ENCODE measurements at places on chromosomes 5 and 9. TPM values are rescaled to one million over a fixed set of nuclear protein-coding genes. Genes with fewer than 3 reads are reported as not detected.

DNA sequence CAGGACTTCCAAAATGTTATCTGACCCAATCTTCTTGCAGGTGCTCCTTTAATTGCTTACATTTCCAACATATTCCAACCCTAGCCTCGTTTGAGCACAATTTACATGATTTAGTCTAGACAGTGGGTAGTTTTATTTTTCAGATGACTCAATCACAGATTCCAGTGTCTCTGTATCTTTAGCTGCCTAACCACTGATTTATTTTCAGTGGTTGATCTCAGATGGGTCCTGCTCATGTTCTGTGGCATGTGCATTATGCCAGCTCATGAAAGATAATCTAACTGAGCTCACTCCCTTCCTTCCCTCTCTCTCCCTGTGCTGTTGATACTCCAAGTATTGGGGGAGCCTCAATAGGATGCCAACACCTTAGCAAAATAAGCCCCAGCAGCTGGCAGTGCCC lies 106.1 kb upstream of the ICE1 start:
- DNase-seq = no peak

- no peak for DNase-seq
Measured at GRCh38 chr9:137042751-137043727, 2.9 kb downstream of the NPDC1 start.

- peak; percentile 56 for DNase-seq
Measured at GRCh38 chr9:117704024-117704575, at the start of gene TLR4. TSS of gene TLR4 (plus strand) at chr9:117704403. CDS start at chr9:117704473, 70 bp downstream.

DNA sequence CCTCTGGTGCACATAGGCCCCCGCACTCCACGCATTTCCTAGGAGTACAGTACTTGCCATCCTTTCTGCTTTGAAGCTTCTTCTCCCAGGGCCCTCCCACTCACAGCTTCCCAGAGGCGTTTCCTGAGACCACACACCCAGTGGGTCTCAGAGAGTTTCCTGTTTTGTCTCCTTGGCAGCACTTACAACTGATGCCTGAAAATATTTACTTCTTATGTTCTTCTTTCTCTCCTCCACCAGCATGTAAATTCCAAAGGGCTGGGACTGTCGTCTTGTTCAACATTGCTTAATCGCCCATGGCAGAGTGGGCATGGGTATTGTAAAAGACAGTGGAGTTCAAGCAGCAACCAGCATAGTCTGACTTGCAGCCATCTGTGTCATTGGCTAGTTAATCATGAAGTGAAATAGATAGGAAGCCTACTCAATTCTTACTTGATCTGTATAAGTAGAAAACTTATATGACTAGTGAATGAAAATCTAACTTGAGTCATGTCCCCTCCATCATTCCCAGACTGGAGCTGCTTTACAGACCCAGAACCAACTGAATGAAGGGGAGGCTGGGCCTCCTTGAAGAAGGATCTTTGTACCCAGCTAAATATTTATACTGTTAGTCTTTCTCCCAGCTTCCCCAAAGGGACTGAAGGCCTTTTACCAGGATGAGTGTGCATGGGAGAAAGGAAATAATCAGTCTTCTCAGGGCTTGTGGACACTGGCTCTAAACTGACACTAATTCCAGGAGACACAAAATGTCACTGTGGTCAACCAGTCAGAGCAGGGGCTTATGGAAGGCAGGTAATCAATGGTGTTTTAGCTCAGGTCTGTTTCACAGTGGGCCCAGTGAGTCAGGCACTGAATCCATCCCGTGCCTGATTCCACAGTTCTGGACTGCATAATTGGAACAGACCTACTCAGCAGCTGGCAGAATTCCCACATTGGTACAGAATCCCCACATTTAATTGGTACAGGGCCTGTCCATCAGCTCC lies 116.4 kb downstream of the SV2C start:
- no peak for DNase-seq

DNA sequence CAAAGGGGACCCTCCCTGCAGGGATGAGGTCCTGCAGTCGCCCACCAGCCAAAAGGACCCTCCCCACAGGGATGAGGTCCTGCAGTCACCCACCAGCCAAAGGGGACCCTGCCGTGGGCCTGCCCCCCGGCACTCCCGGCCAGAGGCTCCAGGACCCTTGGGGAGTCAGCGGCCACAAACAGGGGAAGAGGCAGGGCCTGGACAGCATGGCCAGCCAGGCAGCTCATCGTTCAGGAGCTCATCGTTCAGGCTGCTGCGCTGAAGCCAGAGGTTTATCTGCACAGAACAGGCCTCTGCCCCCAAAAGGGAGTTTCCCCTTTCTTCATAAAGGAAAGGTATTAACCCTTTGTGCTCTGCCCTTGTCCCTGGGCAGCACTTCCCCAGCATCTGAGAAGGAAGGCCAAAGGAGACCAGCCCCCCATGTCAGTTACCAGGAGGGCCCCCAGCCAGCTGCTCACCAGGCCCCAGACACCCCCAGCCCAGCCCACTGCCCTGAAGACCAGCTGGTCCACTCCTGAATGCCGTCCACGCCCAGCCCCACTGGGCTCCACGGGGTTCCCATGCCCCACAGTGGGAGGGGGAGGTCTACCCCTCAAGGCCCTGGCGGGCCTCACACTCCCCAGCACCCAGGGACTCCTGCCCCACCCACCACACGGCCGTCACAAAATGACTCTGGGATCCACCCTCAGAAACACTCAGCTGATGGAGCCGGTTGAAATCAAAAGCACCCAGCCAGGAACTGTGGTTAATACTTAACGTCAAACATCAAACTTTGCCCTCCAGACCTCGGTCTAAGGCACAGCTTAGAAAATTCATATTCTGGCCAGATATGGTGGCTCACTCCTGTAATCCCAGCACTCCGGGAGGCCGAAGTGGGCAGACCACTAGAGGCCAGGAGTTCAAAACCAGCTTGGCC lies 6.3 kb downstream of the SLC12A7 start:
- DNase-seq = no peak

DNA sequence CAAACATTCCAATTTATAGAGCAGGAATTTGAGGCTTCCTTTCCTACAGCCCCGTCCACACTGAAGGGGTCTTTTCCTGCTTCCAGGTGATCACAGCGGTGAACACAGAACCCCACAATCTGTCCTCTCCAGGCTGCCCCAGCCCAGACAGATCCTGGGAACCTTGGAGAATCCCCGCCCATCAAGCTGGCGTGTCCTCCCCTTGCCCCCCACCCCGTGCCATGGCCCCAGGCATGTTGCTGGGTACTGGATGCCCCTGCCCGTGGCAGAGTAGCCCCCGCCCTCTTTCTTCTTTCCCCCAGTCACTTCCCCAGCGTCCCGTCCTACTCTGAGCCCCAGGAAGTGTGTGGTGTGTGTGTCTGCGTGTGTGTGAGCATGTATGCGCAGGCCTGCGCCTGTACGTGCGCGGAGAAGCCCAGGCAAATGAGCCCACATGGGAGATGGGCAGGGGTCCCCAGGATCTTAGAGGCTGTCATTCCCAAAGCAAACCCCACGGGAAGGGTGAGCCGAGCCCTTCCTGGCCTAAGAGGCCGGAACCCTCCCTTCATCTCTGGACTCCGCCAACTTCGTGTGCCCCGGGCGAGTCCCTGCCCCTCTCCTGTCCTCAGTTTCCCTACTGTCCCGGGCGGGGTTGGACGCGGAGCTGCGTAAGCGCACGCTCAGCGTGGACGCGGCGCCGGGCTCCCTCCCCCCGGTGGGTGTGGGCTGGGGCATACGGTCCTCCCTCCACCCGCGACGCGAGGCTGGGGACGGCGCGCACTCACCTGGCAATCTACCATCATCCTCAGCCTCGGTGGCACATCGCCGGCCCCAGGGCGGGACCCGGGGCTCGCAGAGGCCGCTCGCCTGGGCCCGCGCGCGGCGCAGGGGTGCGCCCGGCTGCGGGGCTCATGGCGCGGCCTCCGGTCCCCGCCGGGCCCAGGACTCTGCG lies 15.2 kb downstream of the GBGT1 start:
- peak; percentile 57 for DNase-seq

GRCh38 chr9:87113874-87114273 lies 166.6 kb upstream of the GAS1 start:
- DNase-seq = no peak

GRCh38 chr5:54492178-54492577 lies 25.4 kb upstream of the SNX18 start:
- no peak for DNase-seq

- DNase-seq = no peak
Measured at GRCh38 chr5:178505639-178506407, 84.4 kb downstream of the COL23A1 start.

DNA sequence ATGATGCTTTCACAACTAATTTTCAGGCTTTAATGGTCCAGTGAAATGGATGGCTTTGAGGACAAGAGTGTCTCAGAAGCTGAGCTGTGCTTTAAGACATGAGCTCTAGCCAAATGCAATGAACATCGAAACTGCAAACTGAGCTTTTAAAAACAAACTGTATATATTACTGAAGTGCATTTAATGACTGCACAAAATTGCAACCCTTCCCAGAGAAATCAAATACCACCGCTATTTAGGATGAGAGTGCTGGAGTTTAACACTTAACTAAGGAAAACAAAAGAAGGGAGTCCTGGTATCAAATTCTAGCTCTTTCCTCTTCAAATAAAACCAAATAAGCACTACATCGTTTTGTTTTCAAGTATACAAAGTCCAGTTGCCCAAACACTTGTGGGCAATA lies 163.9 kb downstream of the SLF1 start:
- no peak for DNase-seq

DNA sequence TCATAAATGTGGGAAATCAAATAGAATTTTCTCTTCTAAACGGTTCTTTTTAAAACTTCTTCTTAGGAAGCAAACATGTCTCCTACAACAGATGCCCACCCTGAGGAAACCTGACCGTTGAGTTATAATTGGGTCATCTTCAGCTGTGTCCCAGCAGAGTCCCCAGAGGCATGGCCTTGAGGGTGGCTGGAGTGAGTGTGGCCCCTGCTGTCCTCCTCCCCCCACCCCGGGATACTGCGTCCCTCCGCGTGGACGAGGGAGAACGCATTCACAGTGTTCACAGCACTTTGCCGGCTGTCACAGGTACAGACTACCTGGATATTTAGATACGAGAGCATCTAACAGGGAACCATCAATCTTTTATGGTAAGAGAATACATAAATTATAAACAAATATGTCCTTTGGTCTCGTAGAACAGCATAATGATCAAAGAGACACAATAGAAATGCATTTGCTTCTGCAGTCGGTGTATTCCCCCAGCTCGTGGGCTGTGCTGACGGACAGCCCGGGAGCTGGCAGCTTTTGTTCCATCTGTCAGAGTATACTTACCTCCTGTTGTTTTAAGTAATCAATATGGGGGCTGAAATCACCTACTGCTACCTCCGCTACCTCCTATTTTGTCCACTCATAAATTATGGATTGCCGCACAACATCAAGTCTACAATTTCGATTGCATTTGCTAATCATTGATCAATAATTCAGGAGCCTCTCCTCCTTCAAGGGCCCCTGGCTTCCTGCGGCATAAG lies 214.7 kb downstream of the IRX2 start:
- no peak for DNase-seq

- DNase-seq = no peak
Measured at GRCh38 chr5:97167435-97167834, 15.6 kb downstream of the RIOK2 start.

DNA sequence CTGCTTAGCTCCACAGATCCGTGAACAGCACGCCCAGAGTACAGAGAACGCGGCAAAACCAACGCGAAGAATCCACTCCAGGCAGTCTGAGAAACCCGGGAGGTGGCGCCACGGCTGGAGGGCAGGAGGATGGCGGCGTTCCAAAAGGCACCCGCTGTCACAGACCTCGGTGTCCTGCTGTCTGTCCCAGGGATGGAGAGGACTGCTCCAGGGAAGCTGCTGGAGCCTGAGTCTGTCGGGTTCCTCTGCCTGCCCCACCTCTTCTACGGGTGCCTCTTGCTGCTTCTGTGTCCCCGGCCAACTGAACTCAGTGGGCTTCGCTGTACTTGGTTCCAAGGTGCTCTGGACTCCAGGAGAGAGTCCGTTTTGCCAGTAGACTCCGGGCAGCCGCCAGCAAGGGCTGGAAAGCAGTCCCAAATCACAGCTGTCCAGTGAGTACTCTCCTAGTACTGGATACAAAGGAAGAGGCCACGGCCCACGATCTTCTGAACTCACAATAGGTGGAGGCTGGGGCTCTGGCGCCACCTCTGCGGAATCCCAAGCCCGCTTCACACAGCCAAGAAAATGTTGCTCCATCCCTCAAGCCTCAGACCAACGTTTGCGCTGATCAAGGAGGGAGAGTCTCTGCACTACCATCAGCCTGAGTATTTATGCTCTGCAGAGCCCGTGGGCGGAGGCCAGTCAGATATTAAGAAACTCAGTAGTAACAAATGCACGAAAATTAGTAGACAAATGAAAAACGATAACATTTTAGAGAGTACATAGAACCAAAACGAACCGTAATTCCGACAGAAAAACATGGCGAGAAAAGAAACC lies 440 bp downstream of the ANXA2R start:
- DNase-seq = no peak

DNA sequence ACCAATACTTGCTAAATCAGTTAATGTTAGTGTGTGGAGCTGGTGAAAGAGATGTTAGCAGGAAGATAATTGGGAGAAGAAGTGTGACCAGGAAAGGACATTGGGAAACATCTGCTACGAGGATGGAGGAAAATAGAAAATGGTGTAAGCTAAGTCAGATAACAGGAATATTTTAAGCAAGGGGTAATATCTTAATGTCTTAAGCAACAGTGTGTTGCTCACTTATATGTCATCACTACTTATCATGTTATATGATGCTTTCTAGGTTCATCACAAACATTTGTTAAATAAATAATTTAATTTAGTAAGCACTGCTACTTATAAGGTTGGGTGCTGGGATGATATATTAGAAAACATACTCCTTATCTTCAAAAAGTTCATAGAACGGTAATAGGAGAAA lies 326.1 kb downstream of the EDIL3 start:
- DNase-seq = peak; percentile 0

DNA sequence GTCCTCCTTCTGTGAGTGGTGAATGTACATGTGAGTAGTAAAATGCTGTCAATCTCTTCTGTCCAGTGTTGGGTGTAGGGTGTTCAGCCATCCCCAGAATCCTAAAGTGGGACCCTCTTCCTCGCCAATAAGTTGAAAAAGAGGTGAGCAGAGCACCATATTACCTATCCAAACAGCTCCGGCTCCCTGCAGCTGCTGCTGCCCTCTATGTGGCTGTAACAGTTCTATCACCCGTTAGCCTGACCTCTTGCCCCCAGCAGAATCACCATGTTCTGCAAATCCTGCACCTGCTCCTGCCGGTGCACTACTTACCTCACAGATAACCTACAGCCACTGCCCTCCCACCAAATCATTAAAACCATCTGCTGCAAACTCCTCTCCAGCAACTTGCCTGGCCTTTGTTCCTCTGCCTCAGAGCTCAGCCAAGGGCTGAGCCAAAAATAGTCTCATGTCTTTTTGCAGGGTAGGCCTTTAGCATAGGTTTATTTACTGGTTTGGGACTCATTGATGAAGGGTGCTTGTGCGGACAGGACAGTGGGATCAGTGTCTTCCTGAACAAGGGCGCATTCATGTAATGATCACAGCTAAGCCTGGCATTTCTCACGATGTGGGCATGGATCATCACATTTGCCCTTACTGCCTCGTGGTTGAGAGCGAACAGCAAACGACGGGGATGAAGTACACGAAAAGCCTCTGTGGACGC lies 49.6 kb upstream of the CCL21 start:
- no peak for DNase-seq

The ELAVL2 gene
- 0.26 TPM for total RNA-seq

The IDNK gene
- 3.7 TPM for total RNA-seq

The NRARP gene
- 3.4 TPM for total RNA-seq

The C9orf43 gene
- 0.13 TPM for total RNA-seq

The CORO2A gene
- total RNA-seq = 22.1 TPM

Measured in bronchial epithelial cell (primary cell).